Hippocampal formation (tissue), 2 donors: ENCODE measurements at places on chromosomes 11 and 22.

- no peak for DNase-seq
Observed at GRCh38 chr22:31578171-31578570, 81.8 kb downstream of the SFI1 start.

DNA sequence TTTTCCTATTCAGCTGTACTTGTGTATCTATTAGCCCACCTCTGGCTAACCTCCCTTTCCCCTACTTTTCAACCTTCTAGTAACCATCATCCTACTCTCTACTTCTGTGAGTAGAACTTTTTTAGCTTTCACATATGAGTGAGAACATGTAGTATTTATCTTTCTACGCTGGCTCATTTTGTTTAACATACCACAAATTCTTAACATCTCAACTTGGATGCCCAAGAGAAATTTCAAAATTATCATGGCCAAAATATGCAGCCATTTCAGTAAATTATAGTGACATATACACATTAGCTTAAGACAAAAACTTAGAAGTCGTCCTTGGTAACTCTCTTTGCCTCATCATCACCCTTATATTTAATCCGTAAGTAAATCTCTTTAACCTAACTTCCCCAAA is 34.7 kb downstream of the LUZP2 start:
- DNase-seq = no peak

DNA sequence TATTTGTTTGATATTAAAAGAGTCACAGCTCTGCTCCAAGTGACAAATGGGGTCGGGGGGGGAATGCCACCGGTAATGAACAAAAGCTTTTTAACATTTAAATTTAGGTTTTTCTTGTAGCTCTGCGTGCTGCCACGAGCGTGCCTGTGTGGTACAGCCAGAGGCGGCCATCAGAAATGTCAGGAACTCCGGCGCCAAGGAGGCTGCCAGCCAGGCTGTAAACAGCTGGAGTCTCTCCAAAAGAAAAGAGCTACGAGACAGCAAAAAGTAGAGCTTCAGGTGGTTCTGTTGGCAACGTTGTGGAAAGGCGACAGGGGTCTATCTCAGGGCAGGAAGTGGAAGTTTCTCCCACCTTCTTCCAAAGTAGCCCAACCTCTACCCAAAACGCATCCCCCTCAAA is 532.8 kb downstream of the OPCML start:
- no peak for DNase-seq

DNA sequence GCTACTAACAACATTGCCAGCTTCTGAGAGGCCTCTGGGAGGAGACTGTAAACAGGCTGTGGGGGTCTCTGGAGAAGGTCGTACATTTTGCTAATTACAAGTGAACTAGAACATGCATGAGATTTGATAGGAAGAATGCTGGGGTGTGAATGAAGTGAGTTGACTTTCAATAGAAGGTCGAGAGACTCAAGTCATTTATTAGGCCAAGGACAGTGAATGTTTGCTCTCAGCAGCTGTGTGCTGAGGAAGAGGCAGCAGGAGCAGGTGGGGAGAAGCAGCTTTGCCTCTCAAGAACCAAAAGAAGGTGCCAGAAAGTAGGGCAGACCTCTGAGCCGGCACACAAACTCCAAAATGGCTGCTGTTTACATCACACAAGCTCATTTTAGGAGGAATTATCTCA is 91.7 kb downstream of the PIWIL4 start:
- DNase-seq = no peak

DNA sequence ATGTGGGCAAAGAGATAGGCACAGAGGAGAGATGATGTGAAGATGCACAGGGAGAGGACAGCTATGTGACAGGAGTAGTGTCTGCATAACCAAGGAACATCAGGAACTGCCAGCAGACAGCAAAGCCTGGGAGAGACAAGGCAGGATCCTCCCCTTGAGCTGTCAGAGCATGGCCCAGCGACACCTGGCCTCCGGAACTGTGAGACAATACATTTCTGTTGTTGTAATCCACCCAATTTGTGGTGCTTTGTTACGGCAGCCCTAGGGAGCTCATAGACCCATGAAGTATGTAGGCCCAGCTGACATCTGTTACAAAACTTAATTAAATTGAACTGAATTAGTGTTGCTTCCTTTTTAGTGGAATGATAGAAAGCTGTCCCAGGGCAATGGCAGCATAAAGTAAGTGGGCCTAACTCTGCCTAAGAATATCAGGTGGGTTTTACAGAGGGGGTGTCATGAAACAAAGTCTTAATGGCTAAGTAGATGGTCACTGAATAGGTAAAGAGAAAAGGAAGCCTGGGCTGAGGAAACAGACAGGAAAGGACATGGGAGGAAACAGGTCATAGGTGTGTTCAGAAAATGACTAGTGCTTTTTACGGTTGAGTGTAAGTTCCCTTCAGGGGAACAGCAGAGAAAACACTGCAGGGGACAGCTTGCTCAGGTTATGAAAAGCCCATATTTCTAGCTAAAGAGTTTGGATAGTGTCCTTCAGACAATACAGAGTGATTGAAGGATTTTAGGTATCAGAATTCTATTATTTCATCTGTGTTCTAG is 24.8 kb downstream of the RASSF10 start:
- no peak for DNase-seq

- DNase-seq = no peak
Observed at GRCh38 chr11:107707215-107707671, 4.6 kb downstream of the SLN start.

GRCh38 chr11:31267720-31268119 is 101.8 kb downstream of the DCDC1 start:
- DNase-seq = no peak

- DNase-seq = no peak
Observed at GRCh38 chr11:68776442-68777235, 25.3 kb upstream of the TESMIN start.

DNA sequence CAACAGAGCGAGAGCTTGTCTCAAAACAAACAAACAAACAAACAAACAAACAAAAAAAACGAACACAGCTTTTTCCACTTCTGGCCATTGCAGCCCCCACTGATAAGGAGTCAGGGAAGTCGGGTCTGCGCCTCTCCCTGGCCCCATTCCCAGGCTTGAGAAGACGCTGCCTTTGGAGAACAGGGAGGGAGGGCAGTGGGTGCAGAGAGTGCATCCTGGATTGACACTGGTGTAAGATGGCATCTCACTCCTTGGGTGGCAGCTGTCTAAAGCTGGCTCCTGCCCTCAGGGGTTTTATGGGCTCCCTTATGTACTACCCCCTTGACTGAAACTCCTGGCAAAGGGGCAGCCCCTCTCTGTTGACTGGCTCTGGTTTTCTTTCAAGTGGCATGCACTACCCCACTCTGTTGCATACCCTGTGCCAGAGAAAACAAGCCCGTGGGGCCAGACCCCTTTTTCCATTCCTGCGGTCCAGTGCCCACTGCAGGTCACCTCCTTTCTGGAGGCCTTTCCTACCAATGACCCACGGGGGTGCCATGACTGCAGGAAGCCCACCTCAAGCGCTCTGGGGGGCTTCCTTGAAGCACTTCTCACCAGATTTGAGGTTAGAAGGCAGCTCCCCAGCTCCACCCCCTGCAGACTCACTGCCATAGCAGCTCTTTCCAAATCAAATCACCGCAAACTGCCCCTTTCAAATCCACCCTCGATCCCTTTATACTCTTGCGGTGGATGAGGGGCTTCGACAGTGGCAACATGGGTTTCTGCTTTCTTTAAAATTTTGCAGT is 12.7 kb downstream of the DRAP1 start:
- DNase-seq = no peak

DNA sequence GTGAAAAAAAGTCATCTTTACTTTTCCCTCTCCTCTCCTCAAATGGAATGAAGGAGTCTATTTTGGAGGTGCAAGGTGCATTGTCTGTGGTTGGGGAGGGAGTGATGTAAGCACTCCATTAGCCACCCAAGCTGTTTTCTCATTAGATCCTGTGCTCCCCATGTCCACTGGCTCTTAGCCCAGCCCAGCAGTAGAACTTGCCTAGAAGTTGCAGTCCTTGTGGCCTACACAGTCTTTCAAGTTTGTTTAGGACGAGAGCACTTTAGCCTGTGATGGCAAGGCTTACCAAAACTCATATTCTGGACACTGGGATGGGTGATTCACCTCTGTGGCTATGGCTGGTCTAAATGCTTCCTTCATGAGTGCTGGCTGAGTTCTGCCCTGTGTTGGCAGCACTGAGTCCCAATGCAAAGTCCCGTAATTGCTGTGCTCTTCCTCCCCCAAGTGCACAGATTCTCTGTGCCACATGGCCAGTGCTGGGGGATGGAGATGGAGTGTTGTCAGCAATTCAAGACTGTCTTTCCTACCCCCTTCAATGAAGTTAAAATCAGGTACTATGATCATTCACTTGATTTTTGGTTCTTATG is 15.8 kb downstream of the SLC22A25 start:
- DNase-seq = no peak

DNA sequence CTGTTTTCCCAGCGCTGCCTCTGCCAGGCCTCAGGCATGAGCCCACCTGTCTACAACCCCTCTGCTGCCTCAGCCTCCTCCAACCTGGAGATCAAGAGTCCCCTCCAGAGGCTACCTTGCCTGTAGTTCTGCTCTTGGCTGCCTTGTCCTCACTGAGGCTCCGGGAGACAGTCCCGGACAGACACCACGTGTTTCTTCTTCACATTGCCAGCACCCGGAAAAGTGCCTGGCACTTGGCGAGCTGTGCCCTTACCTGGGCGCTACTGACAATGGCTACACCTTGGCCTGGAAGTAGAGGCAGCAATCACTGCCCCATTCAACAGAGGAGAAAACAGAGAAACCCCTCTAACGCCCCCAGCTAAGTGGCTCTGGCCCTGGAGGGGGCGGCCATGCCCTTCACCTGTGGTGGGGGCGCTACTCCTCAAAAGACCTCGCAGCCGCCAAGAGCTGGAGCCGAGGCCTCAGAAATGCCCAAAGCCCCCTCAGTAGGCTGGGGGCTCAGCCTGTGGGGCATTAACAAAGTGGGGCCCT is 3.0 kb upstream of the NAP1L4 start:
- DNase-seq = no peak

- no peak for DNase-seq
Observed at GRCh38 chr11:24755260-24755839, 258.5 kb downstream of the LUZP2 start.

GRCh38 chr22:33561149-33561807 is 359.0 kb downstream of the LARGE1 start:
- DNase-seq = no peak

- no peak for DNase-seq
Observed at GRCh38 chr11:73439002-73439843, 63.0 kb downstream of the RELT start.

GRCh38 chr22:24410110-24410856 is 17.1 kb upstream of the ADORA2A start:
- no peak for DNase-seq

- DNase-seq = no peak
Observed at GRCh38 chr11:78379039-78379670, 38.5 kb downstream of the GAB2 start.

- no peak for DNase-seq
Observed at GRCh38 chr11:122714004-122714403, 58.5 kb downstream of the UBASH3B start.

DNA sequence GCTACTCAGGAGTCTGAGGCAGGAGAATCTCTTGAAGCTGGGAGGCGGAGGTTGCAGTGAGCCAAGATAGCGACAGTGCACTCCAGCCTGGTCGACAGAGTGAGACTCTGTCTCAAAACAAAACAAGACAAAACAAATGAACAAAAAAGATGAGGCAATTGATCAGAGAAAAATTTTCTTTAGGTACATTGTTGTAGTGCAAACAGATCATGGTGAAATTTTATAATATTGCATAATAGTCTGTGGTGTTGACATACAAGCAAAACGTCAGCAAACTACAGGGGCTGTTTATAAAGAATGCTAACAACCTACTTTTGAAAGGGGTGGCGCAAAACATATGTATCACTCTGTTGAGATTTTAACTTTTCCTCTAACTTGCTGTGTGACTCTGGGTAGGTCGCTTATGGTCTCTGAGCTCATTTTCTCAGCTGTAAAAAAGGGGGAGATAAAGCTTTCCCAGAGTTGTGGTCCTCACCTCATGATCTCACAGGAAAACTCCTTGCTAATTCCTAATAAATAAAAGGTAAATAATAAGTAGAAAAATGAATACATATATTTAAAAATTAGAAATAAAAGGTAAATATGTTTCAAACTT is 64.8 kb upstream of the NUP160 start:
- no peak for DNase-seq

DNA sequence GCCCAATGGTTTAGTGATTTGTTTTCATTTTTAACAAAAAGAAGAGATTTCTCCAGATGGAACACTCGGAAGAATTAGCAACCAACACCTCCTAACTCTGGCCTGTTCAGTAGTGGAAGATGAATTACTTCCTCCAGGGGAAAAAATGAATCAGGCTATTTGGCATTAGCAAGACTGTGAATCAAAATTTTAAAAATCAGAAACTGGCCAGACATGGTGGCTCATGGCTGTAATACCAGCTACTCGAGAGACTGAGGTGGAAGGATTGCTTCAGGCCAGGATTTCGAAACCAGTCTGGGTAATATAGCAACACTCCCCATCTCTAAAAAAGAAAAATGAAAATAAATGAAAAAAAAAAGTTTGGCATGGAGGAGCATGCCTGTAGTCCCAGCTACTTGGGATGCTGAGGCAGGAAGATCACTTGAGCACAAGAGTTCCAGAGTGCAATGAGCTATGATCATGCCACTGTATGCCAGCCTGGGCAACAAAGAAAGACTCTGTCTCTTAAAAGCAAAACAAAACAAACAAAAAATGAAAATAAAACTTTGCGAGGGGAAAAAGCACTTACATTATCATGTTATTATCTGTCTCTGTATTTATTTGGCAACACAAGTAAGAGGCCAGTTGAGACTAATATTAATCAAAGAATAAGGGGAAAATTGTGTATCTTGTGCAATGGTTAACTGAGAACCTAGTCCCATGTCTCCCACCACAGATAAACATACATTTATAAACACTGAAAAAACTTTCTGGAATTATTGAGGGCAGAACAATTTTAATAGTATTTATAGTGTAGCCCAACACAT is 796.3 kb upstream of the ANO3 start:
- no peak for DNase-seq

GRCh38 chr22:34105461-34106062 is 185.3 kb upstream of the LARGE1 start:
- DNase-seq = peak; percentile 61

DNA sequence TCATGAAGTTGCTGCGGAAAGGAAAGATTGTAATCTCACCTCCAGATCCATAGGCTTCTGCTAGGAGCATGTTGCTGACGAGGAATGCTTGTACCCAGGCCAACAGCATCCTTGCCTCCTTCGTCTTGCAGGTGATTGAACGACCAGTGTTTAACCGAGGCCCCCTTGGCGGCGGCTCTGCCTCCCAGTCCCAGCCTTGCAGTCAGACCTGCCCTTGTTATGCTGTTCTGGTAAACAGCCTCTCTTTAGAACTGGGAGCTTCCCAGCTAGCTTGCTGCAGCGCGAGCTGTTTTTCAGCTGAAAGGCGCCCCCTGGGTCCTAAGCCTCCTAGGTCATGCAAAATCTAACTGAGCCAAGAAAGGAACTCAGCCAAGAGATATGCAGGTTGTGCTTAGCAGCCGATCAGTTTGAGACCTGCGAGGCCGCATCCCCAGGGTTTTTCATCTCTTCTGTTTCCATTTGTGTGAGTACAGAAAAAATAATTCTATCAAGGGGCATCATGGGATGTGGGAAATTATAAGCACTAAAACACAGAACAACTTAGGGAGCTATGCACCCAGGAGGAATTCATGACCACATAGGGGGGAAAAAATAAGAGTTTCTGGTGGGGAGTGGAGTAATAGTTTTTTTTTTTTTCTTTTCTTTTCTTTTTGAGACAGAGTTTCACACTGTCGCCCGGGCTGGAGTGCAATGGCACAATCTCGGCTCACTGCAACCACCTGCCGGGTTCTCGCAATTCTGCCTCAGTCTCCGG is at the start of gene PIK3IP1:
Gene PIK3IP1, minus strand, starts transcription at position 253 of the 754 bp plus-strand sequence. Its CDS starts 144 bp downstream, at position 109.
- peak; percentile 96 for DNase-seq

GRCh38 chr11:61762798-61763197 is 10.4 kb downstream of the MYRF start:
- DNase-seq = no peak

- peak; percentile 78 for DNase-seq
Observed at GRCh38 chr22:35380537-35381423, at the start of gene HMOX1. TSS of gene HMOX1 (plus strand) at chr22:35381096. CDS start at chr22:35381174, 78 bp downstream.
